ENCODE measurements at places on chromosomes 13 and 19. TPM values are rescaled to one million over a fixed set of nuclear protein-coding genes. Genes with fewer than 3 reads are reported as not detected.

- peak; percentile 48 for DNase-seq
Observed at GRCh38 chr19:7858109-7858770, 15.9 kb downstream of the PRR36 start.

DNA sequence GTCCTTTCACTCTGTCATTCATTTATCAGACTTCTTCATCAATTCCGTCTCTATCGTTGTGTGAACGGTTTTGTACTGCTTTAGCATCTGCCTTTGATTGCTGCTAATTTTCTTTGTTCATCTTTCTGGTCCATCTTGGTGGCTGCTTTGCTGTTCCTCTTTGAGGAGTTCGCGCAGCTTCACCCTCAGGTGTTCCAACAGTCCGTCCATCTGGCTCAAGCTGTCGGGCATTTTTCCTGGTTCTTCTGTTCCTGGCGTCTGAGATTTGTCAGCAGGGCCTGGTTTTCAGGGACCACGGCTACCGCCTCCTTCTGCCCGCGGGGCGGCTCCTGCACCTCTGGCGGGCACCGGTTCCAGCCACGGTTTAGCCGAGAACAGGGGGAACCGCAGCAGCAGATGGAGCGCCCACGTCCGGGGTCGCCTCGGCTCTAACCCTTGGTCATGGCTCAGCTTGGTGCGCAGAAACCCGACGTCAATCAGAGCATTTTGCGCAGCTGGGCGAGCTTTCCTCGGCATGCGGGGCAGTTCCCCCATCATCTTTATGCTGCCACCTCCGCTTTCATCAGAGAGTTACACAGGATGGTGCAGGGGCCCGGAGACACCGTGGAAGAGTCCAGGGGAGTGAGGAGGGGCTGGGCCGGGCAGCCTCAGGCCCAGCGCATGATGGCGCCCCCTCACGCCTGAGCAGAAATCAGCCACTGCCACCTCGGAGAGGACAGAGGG is 89.5 kb downstream of the ZNF100 start:
- DNase-seq, result peak; percentile 71

DNA sequence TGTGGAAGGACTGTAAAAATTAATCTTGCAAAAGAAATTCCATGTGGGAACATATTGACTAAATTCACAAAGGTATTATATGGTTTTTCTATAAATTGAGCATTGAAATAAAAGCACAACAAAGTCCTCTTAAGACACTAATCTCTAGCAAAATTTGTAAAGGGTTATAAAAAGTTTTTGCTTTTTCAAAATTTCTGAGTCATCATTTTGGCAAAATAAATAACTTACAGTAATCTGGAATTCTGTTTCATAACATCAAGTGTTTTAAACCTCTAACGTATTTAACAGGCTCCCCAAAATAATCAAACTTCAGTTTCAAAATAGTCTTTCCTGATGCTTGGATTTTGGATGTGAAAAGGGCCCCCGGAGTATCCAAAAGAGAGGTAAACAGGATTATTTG is 26.0 kb downstream of the MED4 start:
- DNase-seq, result no peak

IRGC gene
- not detected for polyA plus RNA-seq

DNA sequence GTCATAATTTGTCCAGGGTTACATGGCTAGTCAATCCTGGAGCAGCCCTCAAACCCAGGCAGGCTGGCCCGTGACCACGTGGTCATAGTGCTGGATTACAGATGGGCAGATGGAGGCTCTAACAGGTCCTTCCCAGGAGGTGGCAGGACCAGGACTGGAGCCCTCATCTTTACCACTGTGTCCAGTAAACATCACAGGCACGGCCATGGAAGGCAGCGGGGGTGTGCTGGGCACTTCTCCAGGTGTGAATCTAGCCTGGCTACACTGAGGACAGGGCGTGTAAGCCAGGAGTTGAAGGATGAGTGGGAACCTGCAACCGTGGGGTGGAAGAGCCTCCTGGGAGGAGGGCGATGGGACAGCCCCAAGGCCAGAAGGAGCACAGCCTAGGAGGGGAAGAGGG is 6.1 kb downstream of the CIC start:
- DNase-seq, result peak; percentile 26

ZNF17 gene
- 3.6 TPM for polyA plus RNA-seq

DNA sequence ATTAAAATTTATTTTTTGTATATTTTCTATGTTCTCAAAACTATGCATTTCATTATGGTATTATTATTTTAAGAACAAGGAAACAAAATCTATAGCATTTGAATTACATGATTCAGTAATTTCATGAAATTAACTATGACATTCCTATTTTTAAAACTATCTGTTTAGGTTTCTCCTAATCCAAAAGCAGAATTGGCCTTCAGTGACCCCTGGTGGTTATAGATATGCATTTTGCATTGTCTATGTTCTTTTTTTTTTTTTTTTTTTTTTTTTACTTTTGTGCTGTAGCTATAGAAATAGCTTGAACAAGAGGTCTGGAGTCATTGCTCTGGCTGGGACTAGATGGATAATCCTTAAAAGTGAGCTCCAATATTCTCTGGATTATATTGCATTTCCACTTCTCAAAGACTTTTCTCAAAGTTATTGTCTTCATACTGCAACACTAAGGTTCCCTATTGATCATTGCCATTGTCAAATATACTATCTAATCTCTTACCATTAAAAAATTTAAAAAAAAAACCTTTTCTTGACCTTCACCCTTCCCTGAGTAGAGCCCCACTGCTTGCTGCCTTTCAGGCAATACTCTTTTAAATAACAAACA is 15.9 kb upstream of the DNAJC3 start:
- DNase-seq, result no peak

DNA sequence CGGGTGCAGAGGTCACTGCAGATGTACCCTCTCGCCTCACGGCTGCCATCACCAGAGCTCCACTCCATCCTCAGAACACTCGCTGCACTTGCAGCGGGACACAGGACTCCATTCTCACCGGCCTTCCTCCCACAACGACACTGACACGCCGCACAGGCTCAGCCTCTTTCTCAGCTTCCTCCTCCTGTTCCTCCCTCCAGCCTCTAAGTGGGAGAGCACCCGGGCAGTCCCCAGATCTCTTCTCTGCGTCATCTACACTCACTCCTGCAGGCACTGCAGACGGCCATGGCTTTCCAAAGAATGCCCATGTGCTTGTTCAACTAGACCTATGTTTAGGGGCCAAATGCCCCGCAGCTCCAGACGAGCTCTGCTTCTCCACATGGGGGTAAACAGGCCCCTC is 14.3 kb upstream of the FKRP start:
- DNase-seq, result peak; percentile 58

KLF2 gene
- polyA plus RNA-seq, result 30.9 TPM

ZNF134 gene
- 5.5 TPM for polyA plus RNA-seq

DNA sequence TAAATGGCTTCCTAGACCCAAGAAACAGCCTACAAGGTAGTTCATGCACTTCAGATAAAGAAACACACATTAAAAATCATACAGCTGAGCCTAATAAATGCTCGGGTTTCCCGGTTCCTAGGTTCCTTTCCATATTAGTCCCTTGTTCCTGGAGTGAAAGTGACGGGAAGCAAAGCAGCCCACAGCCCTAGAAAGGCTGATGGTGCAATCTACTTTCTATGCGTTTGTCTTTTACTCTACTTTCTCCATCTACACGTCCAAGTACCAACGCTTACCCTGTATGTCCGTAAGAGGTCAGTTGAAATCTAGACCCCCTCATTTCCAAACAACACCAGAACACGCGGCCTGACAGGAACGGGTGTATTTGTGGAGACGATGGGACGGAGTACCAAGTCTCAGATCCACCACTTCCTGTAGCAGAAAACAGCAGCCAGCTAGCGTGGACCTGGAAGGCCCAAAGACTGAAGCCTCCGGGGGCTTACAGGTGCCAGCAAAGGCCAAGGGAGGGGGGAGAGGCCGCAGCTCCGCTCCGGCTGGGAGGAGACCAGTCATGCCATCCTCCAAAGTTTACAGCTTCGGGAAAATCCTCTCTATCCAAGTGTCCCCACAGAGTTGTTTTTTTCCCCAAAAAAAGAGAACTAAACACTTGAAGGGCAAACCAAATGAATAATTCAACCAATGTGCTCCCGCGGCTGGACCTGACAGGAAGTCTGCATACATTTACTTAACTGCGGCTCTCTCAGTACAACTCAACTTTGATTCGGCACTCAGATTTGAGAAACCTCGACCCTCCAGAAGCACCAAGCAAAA is 34.1 kb downstream of the STK24 start:
- no peak for DNase-seq

- no peak for DNase-seq
Observed at GRCh38 chr13:101434486-101434885, 18.0 kb upstream of the ITGBL1 start.

DNA sequence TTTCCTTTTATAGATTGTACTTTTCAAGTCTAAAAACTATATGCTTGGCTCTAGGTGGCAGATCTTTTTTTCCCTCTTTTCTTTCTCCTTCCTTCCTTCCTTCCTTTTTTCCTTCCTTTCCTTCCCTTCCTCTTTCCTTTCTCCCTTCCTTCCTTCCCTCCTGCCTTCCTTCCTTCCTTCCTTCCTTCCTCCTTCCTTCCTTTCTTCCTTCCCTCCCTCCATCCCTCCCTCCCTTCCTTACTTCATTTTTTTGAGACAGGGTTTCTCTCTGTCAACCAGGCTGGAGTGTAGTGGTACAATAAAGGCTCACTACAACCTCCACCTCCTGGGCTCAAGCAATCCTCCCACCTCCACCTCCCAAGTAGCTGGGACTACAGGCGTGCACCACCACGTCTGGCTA is 48.1 kb downstream of the F2RL3 start:
- DNase-seq, result no peak

Data from right cardiac atrium (tissue), 5 donors.